ENCODE measurements at places on chromosomes 16 and 17.

GRCh38 chr17:2406271-2406902 lies 5.5 kb upstream of the MNT start:
- DNase-seq = no peak

DNA sequence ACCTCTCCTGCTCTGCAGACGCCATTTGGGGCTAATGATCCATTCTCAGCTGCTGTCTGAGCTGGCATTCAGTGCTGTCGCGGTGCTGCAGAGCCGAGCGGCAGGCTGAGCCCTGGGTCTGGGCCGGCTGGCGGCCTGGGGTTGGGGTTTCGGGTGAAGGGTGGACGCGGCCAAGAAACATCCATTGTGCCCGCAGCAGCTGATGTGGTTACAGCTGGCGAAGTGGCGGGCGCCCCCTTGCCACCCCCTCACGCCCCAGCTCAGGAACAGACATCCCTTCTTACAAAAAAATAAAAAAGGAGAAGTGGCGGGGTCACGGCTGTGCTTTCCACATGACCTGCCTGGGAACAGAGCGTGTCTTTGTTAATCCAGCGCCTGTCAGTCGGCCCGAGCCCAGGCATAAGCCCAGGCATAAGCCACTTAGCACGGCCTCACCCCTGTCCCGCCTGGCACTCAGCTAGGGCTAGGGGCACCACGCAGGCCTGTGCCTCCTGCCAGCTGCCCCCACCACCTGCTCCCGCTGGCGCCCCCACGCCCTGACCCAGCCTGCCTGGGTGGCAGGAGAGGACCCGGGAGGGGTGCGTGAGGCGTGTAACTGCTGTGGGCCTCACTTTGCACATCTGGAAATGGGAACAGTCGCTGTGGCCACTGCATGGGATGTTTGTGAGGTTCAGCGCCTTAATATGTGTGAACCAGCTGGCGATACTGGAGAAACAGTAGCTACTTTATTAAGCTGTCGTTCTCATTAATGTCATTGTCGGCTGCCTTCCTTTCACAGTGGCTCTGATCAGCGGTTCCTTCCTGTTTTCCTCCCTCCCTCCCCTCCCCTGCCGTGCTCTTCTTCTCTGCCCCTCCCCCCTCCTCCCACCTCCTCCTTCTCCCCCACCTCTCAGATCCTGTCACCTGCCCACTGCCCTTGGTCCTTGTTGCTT lies 197.7 kb upstream of the CIBAR2 start:
- DNase-seq = no peak

DNA sequence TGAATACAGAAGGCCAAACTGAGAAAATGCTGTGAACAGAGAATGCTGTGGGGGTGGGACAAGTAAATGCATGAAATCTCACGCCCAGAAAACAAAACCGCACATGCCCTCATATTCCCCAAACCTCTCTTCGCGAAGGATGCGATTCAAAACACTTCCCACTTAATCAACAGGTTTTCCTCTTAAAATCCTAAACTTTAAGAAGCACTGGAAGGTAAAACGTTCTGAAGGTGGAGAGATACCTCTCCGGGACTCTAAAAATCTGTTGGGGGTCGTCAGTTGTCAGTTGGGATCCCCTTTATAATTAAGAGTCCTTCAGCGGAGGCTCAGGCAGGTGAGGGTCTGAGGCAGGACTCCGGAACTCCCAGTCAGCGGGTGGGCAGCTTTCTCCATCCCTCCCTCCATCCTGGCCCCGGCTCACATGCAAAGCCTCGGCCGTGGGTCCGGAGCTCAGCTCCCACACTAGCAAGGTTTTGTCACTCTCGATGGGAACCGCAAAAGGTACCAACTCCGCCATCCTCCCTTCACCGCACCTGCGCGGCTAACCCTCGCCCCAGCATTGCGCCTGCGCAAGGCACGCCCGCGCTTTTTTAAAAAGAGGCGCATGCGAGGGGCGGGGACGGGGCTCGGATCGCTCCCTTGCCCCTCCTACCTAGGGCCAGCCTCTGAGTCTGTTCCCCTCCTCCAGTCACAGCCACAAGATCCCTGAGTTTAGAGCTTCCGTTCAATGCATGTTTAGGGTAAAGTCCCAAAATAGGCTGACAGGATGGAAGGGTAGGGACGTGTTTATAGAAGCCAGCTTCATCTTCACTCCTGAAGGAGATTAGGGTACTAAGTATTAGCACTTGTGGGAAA lies at the start of gene RDM1:
Gene RDM1 (minus strand): TSS at position 563 of the 855 bp plus-strand sequence. CDS start 46 bp downstream, at position 517.
- peak; percentile 87 for DNase-seq

GRCh38 chr16:66486773-66487579 lies 59.9 kb downstream of the BEAN1 start:
- no peak for DNase-seq

DNA sequence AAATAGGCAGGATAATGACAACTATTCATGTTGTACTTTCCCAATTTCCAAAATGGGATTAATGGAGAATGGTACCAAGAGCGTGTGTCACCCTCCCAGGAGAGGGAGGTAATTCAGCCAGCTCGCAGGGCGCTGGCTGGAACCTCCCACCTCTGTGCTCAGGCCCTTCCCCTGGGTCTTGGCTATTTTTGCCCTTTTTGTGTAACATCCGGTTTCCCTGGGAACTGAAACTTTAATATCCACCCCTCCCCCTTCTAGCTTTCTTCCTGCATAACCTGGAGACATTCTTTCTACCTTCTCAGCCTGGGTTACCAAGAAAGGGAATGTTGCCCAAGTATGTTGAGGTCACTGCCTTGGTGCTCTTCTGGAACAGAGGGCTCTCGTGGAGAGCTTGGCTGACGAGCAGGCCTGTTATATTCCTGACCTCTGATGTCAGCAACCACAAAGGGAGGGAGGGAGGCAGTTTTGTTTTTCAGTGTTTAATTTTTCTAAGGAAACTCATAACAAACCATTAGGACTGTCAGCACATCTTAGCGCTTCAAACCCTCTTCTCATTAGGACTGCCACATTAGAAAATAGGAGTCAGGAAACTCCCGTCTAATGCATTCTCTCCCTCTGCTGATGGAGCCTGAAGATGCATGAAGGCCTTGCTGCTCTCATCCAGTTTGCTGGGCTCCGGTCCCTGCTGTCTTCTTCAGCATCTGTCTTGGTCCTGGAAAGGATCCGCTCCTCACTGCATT lies 25.6 kb downstream of the ITGB3 start:
- DNase-seq = no peak

DNA sequence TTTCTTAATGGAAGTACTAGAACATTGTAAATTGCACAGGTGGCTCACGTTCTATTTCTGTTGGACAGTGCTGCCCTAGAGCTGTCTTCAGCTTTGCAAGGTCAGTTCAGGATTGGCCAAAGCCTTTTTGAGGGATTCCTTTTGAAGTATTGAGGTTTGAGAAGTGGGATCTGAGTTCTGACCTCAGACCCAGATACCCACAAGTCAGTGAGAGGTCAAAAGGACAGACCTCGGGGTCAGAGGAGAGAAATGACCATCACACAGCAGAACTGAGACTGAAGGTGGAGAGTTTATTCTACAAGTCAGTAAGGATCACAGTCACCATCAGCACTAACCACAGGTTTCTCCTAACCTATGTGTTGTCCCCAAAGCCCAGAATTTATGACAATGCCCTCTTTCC lies 1.7 kb downstream of the ACSM5 start:
- no peak for DNase-seq

DNA sequence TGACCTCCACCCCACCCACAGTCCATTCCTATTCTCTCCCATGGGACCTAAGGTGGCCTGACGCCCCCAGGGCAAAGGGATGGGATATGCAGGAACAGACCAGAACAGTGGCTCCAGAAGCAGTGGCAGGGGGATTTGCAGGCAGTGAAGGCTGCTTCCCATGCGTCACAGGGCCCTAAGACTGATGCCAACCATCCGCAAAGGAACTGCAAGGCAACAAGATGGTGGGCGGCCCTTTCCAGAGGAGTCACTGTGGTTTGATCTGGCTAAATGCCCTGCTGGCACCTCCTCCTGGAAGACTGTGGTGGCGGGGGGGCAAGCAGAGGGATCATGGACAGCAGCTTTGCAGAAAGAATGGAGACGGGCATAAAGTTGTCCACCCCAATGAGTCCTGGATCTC lies 4.4 kb upstream of the SLC39A11 start:
- DNase-seq = no peak

- no peak for DNase-seq
Observed at GRCh38 chr17:42531455-42532354, 4.3 kb upstream of the NAGLU start.
